Glomerular endothelial cell (primary cell): ENCODE measurements at places on chromosomes 3 and 15. TPM values are rescaled to one million over a fixed set of nuclear protein-coding genes. Genes with fewer than 3 reads are reported as not detected.

LEO1 gene
- total RNA-seq = 20.1 and 30.6 TPM in 2 replicates

GP5 gene
- total RNA-seq = 0.29 TPM in 1 of 2 replicates, not detected in the other

KNL1 gene
- total RNA-seq = 4.2 and 10.8 TPM in 2 replicates

CCR5 gene
- not detected in 2 replicates for total RNA-seq

GRCh38 chr3:33915796-33916546 is 117.5 kb downstream of the PDCD6IP start:
- DNase-seq = no peak

DNA sequence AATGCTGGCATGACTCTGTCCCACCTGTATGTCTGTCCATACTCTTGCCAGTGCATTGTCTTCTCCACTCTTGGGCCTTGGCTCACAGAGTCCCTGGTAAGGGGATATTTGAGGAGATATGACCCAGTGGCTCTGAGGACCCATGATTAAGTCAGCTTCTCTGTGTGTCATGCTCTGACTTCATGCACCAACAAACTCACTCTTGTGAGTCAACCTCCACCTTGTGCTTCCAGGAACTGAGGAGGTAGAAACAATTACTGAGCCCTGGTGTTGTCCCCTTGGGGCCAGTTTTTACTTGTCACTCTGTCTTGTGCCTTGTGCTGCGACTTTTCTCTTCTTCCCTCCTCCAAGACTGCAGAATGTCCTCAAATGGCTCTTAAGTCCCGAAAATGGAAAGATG is 127.1 kb downstream of the ABHD5 start:
- DNase-seq = no peak

DNA sequence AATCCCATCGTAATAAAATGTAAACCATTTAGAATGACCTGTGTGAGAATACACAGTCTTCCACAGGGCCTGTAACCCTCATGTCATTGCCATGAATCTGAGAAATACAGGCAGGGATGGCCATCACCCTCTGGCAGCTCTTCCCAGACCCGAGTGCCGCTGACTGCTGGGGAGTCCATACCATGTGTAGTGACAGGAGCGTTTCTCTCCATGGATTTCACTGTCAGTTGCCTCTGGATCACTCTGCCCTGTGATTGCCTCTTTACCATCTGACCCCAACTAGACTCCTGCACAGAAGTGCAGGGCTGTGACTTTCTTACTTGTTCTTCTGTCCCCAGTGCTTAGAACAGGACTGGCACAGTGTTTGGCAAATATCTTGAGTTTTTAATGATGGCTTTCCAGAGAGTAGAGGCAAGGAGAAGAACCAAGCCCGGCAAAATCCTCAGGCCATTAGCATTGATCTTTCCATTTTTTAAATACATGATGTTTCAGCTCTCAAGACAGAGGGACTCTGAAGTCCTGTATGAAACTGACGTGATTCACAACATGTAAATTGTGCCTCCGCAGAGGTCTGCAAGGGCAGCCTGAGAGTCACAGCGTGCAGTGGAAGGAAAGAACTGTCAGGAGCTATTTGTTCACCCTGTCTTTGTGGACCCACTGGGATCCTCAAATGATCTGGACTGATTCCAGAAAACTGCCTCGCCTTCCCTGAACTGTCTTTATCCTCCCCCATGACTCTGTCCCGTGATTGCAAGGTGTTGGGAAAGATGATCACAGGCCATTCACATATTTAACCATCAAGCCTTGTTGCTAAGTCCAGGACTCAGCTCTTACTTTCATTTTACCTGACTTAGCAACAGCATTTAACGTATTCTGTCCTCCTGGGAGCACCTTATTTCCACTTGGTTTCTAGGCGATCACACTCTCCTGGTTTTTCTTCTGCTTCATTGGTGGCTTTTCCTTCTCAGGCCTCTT is 354.9 kb downstream of the EPHB1 start:
- DNase-seq = no peak

DNA sequence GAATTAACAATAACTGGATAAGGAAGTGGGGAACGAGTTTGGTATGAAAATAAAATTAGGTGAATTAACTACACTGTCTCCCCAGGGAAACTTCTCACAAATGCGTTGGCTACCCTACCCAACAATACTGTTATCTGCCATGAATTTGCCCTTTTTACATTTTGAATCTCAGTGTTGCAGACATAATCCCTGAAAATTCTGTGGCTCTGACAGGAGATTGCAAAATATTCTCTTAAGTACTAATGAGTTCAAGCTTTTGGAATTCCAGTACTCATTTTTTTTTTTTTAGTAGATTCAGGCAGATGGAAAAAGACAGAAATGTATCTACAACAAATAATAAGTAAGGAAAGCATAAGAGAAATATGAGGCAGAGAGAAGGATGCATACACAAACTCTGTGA is 332.6 kb downstream of the LSAMP start:
- DNase-seq = no peak

DNA sequence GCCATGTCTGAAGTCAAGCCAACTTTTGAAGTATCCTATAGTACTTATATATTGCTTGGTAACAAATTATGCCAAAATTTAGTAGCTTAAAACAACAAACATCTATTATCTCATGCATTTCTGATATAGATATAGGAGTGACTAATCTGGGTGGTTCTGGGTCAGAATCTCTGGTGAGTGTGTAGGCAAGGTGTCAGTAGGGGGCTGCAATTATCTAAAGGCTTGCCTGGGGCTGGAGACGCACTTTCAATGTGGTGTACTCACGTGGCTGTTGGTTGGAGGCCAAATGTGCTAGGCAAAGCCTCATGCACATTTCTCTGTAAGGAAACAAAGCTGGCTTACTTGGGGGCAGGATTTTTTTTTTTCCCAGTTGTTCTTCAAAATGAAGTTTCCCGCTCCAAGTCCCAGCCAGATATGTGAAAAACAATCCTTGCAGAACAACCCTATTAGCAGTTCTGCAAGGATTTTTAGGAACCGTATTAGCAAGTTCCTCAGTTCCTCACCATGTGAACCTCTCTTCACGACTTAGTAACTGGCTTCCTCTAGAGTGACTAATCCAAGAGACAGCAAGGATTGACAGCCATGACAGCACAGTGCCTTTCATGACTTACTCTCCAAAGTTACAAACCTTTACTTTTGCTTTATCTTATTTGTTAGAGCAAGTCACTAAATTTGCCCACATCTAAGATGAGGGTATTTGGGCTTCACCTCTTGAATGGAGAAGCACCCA is 25.8 kb downstream of the GREM1 start:
- no peak for DNase-seq

DNA sequence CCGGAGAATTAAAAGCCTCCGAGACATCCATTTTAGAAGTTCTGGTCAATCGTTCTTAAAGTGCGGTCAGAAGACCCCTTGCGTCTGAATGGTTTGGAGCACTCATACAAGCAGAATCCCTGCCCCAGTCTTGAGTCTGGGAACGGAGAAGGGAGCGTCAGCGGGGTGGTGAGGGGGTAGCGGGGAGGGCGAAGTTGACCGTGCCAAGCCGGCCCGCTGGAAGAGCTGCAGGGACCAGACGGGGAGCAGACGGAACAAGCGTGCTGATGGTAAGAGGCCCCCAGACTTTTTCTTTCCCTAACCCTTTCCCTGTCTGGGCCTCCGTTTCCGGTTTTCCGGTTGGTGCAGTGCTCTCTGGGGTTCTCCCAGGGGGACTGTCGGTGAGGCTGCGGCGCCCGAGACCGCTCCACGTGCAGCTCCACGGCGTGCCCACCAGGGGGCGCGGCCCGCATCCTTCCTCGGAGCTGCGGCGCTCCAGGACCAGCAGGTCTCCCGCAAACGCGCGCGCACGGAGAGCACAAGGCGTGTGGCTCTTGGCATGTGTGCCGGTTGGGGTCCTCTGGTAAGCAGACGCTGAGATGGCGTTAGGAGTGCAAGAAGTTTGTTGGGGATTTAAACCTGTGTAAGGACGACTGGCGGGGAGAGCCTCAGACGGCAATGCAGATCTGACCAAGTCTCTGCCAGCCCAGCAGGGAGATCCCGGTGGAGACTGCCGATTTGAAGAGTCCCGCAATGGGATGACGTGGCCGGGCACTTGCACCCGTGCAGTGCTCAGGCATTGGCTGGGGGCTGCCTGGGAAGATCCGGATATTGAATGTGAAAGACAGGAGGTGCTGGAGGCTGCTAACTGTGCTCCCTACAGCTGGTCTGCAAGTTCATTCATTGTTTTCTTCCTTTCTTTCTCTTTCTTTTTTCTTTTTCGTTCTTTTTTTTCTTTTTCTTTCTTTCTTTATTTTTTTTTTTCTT is 19.2 kb upstream of the CORO2B start:
- DNase-seq = no peak

GRCh38 chr3:186929685-186930084 is 641 bp upstream of the ST6GAL1 start:
- no peak for DNase-seq

DNA sequence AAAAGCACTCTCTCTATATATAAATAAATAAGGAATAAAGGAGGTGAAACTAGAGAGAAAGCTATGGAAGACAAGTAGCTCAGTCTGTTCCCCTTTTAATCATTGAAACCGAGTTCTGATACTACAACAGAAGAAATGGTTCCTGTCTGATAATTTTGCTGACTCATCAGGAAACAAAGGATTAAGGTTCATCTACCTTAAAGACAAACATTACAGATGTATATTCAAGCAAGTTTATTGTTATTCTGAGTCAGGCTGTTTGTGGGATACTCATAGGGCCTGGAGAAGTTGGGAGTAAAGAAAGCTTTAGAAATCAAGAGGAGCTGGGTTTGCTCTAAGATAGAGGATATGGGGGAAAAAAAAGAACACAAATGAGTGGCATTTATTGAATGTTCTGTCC is 566.0 kb downstream of the ROBO2 start:
- DNase-seq = no peak

DNA sequence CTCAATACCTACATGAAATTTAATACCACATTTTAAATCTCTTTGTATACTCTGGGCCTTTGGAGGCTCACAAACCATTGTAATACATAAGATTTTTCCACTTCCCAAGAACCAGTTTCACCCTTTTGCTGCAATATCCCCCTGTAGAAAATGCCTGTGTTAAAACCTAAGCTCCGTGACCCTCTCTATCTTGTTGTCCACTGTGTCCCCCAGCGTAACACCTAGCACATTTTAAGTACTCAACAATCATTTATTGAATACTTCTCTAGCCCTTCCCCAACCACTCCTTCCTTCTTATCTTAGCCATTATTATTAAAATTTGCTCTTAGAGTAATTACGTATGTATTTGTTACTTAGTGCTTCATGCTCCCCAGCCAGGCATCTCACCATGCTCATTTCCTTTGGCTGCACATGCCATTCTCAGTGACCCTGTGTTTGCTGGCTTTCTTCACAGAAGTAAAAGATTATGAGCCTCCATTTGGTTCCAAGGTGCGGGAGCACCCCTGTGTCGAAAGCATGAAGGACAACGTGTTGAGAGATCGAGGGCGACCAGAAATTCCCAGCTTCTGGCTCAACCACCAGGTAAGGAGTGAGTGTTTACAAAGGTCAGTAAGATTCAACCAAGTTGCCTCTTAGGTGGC is 81.6 kb downstream of the TGFBR2 start:
- DNase-seq = no peak

- no peak for DNase-seq
Observed at GRCh38 chr3:45489730-45490309, 101.4 kb downstream of the LARS2 start.

- no peak for DNase-seq
Observed at GRCh38 chr15:84888639-84889038, 4.2 kb downstream of the SLC28A1 start.

- DNase-seq = no peak
Observed at GRCh38 chr3:17182166-17182565, 297.4 kb downstream of the PLCL2 start.
